ENCODE measurements at places on chromosomes 5 and 9.

DNA sequence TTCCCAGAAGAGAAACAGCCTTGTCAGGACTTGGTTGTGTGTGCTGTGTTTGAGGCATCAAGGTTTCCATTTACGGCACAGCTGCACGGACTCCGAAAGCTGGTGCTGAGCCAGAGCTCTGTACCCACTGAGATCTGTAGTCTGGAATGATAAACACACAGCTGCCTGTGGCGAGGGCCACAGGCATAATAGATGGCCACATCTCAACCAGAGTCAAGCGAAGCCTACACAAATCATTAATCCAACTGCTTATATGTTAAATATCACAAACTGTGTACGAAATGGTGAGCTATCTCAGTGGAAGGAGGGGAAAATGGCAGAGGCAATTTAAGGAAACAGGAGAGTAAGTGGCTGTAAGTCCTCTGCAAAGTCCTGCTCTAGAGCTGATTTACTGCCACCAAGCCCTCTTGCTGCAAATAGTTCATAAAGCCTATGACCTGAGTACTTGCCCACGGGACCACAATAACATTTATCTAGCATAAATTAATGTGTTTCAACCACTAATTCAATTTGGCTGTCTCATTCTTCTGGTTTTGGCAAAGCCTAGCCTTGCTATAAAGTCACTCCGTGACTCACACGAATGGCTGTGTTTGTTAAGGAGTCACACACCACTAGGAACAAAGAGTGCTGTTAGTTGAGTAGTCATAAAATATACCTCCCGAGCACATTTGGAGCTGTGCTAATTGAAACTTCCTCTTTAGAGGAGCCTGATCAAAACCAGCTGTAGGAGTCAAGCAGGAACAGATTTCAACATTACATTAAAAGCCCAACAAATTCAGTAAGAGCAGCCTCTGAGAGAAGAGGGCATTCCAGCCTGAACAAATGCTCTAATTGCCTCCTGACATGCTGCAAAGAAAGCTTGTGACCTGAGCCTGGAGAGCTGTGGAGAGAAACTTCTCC, 738.6 kb upstream of the ZNF608 start:
- peak; percentile 56 for DNase-seq

- no peak for DNase-seq
Measured at GRCh38 chr5:165508286-165508685, 2002.9 kb downstream of the MAT2B start.

DNA sequence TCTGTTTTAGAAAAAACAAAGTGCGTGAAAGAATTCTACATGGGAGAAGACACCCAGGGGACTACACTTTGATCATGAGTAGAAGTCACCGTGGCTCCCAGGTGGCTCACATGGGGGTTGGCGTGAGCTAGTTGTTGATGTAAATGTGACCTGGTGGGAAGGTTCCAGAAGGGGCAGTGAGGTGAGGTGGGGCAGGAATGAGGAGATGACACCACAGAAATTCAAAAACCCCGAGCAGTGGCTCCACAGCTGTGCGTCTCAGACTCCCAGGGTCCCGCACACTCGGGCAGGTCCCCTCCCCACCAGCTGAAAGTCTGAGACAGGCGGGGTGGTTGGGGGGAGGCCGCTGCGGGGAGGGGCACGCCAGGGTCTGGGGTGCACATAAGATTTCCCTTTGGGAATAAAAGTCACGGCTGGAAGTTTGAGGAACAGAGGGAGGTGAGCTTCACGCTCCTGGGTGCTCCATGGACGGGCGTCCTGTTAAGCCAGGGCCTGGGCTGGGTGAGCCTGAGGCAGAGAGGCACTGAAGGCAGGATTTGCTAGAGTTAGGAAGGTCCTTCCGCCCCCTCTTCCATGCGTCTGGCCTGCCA, 29.9 kb downstream of the GLT6D1 start:
- DNase-seq = no peak

GRCh38 chr9:120531683-120532300, 48.2 kb downstream of the CDK5RAP2 start:
- peak; percentile 30 for DNase-seq

DNA sequence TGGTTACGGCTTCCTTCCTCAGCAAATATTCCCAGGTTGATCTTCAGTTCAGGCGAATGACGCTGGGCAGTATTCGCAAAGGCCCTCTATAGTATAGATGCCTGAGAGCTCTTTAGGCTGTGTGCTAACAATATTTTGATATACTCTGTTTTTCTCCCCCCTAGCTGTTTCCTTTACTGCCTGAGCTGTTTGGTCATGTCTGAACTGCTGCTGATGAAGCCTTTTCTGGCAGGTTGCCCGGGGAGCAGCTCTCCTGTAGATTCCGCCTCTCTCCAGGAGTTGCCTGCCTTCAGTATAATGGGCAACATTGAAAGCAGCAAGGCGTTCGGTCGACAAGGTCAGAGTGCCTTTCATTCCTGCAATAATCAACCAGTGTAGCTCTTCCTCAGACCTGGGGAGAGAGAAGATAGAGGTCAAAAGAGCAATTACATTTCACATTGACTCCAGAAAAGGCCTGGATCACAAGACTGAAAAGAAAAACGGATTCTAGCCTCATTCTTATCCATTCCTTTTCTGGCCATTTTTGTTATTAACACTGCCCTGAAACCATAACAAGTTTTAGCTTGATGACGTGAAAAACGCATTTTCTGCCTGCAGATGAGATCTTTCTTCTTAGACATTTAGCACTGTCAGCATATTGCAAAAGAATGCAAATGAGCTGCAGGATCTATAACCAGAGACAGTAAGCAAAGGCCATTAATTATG, 60.1 kb upstream of the ZNF608 start:
- DNase-seq = peak; percentile 84

- DNase-seq = no peak
Measured at GRCh38 chr5:54969856-54970828, 15.3 kb downstream of the ESM1 start.

- no peak for DNase-seq
Measured at GRCh38 chr5:154481584-154482381, 3.8 kb upstream of the HAND1 start.

Data from Calu3 (cell line).